ENCODE measurements at places on chromosomes 4 and X.

GRCh38 chrX:46294234-46294633 is 251.0 kb downstream of the ZNF674 start:
- DNase-seq = no peak

DNA sequence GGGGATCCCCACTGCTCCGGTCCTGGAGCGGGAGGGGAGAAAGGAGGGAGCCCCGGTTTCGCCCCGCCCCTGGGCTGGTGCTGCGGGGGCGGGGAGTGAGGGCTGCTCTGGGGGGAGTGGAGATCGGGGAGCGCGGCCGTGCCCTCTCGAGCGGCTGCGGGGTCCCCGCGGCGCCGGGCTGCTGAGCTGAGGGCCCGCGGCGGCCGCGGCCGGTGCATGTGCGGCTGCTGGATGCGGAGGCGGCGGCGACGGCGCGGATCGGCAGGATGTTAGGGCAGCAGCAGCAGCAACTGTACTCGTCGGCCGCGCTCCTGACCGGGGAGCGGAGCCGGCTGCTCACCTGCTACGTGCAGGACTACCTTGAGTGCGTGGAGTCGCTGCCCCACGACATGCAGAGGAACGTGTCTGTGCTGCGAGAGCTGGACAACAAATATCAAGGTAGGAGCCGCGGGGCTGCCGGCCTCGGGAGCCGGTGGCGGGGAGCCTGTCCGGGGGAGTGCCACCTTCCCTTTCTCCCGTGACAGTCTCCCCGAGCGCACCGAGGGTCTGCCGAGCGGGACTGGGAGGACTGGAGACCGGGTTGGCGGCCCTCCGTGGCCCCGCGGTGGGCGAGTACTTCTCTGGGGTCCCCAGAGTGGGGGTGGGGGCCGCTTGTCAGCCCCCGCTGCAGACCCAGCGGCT is at the start of gene ING2:
TSS of gene ING2 (plus strand) at position 129 of the 681 bp plus-strand sequence. CDS start at position 267, 138 bp downstream.
- no peak for DNase-seq

- no peak for DNase-seq
Observed at GRCh38 chrX:136046295-136047015, 61.2 kb downstream of the SLC9A6 start.

- DNase-seq = no peak
Observed at GRCh38 chrX:121146059-121146628, 98.7 kb downstream of the GLUD2 start.

- DNase-seq = no peak
Observed at GRCh38 chr4:174532445-174532844, 10.2 kb upstream of the HPGD start.
